ENCODE measurements at places on chromosomes 6 and 20. TPM values are rescaled to one million over a fixed set of nuclear protein-coding genes. Genes with fewer than 3 reads are reported as not detected.

Gene LRRC1
- total RNA-seq = 5.6 TPM

DNA sequence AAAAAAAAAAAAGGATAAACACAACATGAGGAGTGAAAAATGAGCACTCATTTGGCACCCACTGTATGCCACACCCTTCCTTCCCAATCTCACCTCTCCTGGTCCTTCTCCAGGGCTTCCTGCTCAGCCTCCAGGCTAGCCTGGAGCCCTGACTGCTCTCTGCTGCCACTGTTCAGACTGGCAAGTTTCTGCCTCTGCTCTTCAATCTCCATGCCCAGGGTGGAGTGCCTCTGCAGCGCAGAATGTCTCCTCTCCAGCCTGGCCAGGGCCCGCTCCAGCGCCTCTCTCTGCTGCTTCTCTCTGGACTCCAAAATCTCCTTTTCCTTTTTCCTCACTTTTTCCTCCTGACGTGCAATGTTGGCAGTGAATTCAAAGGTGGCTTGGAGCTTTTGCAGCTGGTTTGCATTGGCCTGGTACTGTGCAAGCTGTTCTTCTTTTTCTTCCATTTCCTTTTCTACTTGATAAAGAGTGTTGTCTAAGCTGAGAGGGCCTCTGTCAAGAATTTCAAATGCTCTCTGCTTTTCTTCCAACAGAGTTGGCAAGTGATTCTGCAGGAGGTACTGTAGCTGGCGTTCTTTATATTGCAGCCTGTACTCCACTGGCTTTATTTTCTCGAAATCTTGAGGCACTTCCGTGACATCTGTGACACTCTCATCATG, 194.4 kb downstream of the KIF16B start:
- H3K4me3 ChIP-seq = no peak overlapping the region
- H3K27ac ChIP-seq = no peak overlapping the region
- H3K4me1 ChIP-seq = no peaks in the 10 kb centered on the region
- no peaks in the 10 kb centered on the region for H3K27me3 ChIP-seq
- no peak for DNase-seq

GRCh38 chr6:89952686-89953085, 58.4 kb downstream of the GJA10 start:
- peaks cover 6% of the 10 kb centered on the region for H3K36me3 ChIP-seq
- no peak overlapping the region for H3K27ac ChIP-seq
- no peaks in the 10 kb centered on the region for H3K27me3 ChIP-seq
- no peaks in the 10 kb centered on the region for H3K4me1 ChIP-seq
- no peak overlapping the region for H3K4me3 ChIP-seq

GRCh38 chr6:135128268-135128914, 52.7 kb upstream of the MYB start:
- H3K27me3 ChIP-seq = no peaks in the 10 kb centered on the region
- H3K4me1 ChIP-seq = no peaks in the 10 kb centered on the region
- no peak overlapping the region for H3K4me3 ChIP-seq
- H3K27ac ChIP-seq = no peak overlapping the region

Gene POU5F1
- 5.3 TPM for total RNA-seq

DNA sequence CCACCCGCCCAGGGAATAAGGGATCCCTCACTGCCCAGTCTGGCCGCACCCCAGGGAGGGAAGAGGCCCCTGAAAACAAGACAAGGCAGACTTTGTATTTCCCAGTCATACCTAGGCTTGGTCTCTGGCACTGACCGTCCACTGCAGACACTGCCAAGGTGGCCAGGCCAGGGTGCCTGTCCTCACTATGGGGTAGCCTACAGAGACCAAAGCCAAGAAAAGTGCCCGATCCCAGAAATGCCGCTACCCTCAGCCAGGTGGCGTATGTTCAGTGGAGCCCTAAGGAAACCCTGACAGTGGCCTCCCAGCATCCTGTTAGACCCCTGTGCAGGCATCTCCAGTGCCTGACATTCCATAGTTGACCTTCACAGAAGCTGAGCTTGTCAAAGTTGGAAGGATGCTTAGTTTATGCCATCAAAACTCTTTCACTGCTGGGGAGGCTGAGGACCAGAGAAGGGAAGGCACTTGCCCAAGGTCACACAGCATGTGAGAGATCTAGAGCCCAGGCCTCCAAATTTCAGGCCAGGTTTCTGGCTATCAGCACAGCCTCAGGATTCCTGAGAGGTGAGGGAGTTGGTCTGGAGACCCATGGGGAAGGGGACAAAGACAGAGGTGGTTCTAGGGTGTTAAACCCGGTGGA, 2.5 kb downstream of the SCRT2 start:
- no peak overlapping the region for H3K27ac ChIP-seq
- DNase-seq = no peak
- no peaks in the 10 kb centered on the region for H3K36me3 ChIP-seq
- H3K4me1 ChIP-seq = peaks cover 7% of the 10 kb centered on the region
- no peaks in the 10 kb centered on the region for H3K27me3 ChIP-seq
- no peak overlapping the region for H3K4me3 ChIP-seq

GRCh38 chr20:16363506-16364319, 209.5 kb downstream of the KIF16B start:
- H3K4me3 ChIP-seq = no peak overlapping the region
- no peaks in the 10 kb centered on the region for H3K27me3 ChIP-seq
- no peaks in the 10 kb centered on the region for H3K4me1 ChIP-seq
- no peak overlapping the region for H3K27ac ChIP-seq

- H3K4me3 ChIP-seq = no peak overlapping the region
- no peaks in the 10 kb centered on the region for H3K4me1 ChIP-seq
- no peaks in the 10 kb centered on the region for H3K36me3 ChIP-seq
Measured at GRCh38 chr6:159213405-159213804, 44.2 kb downstream of the FNDC1 start.
